ENCODE measurements at places on chromosomes 13 and 19.

- no peak for DNase-seq
Observed at GRCh38 chr13:93265800-93266199, 39.2 kb downstream of the GPC6 start.

GRCh38 chr13:89227356-89227755 lies 1556.2 kb downstream of the SLITRK5 start:
- no peak for DNase-seq

DNA sequence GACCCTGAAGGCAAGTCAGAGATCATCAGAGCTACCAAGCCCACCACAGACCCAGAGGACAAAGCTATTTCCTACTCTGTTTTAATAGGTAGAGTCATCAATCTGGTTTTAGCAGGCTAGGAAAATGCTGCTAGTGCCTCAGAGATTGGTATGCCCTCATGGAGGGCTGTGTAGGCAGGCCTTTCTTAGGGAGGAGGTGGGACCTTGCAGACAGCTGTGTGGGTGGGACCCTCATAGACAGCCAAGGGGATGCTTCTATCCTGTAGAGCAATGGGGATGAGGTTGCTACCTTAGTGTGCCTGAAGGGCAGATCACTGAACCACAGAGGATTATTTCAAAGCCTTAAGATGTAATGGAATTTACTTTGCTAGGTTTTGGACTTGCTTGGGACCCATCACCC lies 534.9 kb upstream of the KLF12 start:
- DNase-seq: no peak

DNA sequence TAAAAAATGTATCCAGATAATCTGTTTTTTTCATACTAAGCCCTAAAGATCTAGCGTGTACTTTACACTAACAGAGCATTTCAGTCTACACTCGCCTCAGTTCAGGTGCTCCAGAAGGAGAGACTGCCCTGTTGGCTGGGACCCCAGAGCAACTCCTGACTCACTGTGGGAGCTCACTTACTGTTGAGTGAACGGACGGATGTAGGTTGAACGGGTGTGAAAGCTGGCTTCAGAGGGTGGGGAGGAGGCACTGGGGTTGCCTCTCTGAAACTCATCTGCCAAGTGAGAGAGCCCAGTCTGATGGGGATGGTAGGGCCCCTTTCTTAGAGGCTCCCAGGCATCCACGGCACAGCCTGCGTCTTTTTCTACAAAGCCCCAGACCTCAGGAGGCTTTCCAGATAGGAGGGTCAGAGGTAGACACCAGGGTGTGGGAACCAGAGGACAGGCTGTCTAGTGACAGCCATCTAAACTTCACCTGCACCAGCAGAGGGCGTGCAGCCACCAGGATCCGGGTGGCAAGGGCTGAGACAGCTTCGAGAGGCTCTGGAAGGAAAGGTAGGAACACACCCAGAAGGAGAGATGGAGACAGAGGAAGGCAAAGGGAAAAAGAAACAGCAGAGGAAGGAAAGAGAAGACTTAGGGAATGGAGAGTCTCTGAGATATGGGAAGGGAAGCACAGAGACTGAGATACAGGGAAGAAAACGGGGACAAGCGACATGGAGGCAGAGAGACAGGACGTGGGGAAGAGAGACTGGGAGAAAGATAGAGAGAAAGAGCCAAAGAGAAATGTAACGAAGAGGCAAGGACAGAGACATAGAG lies 3.7 kb downstream of the KASH5 start:
- DNase-seq: peak; percentile 80

GRCh38 chr13:100842136-100842535 lies 167.5 kb upstream of the TMTC4 start:
- DNase-seq: no peak

Measured in hepatic stellate cell (primary cell).